NCI-H345 (cell line): ENCODE measurements at places on chromosomes 6 and 20.

DNA sequence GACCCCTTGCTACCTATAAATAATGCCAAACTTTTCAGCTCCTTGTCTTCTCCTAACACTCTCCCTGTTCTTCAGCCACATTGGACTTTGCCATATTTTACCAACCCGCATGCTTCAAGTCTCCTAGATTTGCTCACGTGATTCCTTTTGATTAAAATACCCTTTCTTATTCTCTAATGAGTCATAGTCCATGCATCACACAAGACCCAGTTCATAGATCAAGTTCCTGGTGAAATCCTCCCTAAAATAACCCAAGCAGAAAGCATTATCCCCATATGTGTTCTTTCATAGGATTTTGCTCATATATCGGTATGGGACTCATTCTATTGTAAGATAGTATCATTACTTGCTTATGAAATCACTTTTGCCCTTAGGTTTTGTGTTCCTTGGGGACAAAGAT is 108.9 kb upstream of the STXBP5 start:
- DNase-seq = no peak

GRCh38 chr6:96522465-96523009 is 931 bp downstream of the UFL1 start:
- no peak for DNase-seq

DNA sequence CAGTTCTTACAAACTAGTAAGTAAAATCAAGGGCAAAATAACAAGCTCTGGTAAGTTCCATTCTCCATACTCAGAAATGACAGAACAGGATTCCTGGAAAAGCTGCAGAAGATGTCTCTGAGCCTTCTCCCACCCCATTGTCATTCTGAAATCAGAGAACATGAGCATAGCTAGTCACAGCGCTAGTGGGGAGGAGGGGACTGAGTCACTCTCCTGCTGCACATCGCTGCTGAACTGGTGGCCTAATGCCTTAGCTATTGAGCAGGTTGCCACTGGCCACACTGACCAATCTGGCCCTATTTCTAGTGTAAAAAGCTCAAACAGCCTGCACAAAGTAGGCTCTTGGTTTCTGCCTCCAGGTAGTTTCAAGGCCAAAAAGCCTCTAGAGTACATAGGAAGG is 26.1 kb upstream of the RIPPLY2 start:
- DNase-seq = no peak

- DNase-seq = no peak
Measured at GRCh38 chr6:115969930-115970273, 90.8 kb downstream of the FRK start.

DNA sequence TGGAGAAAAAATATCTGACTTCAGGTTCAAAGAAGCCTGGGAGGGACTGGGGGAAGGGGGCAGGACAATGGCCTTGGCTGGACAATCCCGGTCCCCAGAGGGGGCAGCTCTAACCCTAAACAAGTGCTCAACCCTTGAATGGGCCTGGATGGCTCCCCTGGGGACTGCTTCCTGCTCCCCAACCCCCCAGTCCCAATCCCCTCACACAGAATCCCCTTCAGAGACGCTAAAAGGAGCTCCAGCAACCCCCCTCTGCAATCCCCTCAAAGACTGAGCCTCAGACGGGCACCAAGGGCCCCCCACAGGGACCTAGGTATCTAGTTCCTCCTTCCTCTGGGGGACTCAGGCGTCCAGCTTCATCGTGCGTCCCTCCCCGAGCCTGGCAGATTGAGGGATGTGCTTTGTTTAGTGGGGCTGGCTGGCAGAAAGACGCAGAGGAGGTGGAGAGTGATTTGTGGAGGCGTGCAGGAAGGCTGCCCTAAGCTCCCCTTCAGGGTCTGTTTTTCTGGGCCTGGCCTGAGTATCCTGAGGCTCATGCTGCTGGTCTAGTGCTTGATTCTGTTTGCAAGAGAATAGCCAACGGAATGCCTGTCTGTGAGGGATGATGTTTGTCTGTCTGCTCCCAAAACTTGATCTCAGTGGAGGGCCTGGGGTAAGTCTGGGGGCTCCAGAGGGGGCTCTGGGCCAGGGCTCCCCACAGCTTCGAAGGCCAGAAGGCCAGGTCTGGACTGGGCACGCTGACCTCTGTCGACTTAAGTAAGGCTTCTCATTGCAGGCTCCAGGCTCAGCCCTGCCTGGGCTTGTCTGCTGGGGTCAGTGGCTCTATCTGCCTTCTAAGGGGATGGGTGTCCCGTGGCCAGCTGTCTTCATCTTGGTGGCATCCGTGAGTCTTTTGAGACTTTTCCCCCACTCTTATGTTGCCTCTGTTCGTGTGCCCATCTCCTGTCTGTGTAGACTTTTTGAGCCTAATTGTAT is 1.7 kb upstream of the POU5F1 start:
- no peak for DNase-seq

DNA sequence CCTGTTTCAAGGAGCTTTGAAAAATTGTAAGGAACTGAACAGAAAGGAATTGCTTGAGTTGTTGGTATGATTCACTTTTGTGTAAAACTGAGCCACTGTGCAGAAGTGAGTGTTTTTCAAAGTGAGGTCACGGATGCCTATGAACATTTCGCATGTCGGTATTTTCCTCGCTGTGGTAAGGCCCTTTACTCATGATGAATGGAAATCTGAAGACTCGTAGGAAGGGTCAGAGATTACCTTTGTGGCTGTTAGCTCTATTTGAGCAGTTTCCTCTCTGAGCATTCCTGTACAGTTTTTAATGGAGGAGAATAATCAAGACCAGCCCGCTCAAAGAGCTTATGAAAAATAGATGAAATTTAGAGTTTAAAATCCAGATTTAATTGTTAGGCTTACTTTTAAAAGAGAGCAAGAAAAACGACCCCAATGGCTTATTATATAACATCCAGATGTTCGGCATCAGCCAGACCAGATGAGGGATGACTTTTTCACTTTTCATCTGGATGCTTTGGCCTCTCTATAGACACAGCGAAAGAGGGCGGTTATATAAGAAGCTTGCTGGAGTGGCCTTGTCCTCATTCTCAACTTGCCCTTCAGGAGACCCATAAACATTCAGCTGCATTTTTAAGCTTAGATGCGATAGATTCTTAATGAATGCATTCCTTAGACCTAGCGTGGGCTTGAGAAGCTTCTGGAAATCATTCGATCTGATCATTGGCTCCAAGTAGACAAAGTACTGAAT is 99.5 kb downstream of the CD83 start:
- DNase-seq = no peak

DNA sequence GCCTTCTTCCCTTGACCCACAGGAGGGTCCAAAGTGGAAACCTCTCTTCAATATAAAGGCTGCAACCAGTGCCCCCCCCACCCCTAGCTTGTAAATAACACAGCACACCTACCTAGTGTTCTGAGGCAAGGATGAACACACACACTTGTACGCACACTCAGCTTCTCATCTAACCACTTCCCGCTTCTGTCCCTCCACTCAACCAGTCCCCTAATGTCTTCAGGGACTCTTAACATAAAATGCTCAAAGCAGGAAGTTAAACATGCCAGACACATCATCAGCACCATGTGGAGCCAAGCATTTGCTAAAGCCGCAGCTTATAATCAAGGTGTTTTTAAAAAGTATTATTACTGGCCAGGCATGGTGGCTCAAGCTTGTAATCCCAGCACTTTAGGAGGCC is 35.3 kb downstream of the FOXQ1 start:
- no peak for DNase-seq

DNA sequence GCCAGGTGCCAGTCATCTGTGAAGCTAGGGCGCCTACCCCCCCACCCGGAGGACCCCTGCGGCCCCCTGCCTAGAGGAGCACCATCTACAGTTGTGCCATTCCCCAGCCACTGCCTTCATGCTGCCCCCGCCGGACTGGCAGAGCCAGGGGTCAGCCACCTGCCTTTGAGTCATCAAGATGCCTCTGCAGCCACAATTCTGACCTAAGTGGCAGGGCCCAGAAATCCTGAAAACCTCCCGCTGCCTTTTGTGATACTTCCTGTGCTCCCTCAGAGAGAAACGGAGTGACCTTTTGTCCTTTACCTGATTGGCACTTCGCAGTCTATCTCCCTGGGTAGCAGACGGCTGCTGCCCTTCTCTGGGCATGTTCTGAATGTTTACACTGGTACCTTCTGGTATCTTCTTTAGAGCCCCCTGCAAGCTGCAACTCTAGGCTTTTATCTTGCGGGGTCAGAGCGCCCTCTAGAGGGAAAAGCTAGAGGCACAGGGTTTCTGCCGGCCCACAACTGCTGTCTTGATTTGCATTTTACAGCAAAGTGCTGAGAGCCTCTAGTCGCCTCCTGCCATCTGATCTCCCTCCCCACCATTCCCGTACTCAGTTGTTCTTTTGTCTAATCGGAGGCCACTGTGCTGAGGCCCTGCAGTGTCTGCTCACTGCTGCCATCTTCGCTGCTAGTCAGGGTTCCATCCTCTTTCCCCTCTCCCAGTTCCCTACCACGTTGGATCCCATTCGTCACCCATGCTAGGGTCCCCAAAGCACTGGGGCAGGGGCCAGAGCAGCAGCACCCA is 26.9 kb downstream of the SPATA2 start:
- peak; percentile 50 for DNase-seq

DNA sequence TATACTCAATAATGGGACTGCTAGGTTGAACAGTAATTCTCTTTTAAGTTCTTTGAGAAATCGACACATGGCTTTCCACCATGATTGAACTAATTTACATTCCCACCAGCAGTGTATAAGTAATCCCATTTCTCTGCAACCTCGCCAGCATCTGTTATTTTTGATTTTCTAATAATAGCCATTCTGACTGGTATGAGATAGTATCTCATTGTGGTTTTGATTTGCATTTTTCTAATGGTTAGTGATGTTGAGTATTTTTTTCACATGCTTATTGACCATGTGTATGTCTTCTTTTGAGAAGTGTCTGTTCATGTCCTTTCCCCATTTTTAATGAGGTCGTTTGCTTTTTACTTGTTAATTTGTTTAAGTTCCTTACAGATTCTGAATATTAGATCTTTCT is 66.5 kb downstream of the STK4 start:
- DNase-seq = no peak

DNA sequence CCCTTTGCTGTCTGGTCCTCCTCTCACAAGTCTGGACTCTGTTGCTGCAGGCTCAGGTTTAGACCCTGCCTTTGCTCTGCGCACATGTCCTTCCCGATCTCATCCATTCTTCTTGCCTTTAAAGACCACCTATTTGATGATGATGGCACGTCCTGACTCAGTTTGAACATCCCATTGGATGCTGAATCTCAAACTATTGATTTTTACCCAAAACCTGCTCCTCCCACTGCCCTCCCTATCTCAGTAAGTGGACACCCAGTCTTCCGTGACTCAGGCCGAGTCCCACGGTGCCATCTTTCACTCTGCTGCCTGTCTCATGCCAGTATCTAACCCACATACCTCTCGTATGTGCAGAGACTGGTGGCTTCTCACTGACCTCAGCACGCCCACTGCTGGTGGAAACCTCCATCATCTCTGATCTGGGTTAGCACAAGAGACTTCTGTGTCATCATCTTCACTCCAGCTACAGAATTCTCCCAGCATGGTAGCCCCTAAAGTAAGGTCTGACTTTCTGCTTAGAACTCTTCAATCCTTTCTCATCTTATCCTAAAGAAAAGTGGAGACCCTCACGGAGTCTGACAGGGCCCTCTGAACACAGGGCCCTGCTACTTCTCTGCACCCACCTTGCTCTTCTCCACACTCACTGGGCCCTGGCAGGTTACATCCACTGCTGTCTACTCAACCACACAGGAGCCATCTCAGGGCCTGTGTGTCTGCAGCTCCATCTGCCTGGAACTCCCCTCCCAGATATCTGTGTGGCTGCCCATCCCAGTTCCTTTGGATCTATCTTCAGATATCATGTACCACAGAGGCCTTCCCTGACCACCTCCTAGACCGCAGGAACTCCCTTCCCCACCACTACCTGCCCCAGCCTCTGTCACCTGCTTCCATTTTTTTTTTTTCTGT is 387.1 kb upstream of the AGPAT4 start:
- no peak for DNase-seq

- DNase-seq = no peak
Measured at GRCh38 chr6:100453701-100454521, 10.8 kb downstream of the SIM1 start.

- no peak for DNase-seq
Measured at GRCh38 chr6:129236001-129236517, 353.1 kb downstream of the LAMA2 start.

GRCh38 chr20:48718786-48719578 is 108.8 kb downstream of the PREX1 start:
- no peak for DNase-seq

GRCh38 chr6:92586236-92586977 is 833.0 kb downstream of the EPHA7 start:
- no peak for DNase-seq

GRCh38 chr6:169487579-169488436 is 214.0 kb downstream of the WDR27 start:
- DNase-seq = no peak

GRCh38 chr6:160089534-160089897 is 32.1 kb upstream of the SLC22A1 start:
- DNase-seq = no peak

- DNase-seq = no peak
Measured at GRCh38 chr6:122052346-122052900, 347.0 kb upstream of the HSF2 start.

GRCh38 chr20:40979247-40979646 is 49.4 kb upstream of the TOP1 start:
- no peak for DNase-seq

DNA sequence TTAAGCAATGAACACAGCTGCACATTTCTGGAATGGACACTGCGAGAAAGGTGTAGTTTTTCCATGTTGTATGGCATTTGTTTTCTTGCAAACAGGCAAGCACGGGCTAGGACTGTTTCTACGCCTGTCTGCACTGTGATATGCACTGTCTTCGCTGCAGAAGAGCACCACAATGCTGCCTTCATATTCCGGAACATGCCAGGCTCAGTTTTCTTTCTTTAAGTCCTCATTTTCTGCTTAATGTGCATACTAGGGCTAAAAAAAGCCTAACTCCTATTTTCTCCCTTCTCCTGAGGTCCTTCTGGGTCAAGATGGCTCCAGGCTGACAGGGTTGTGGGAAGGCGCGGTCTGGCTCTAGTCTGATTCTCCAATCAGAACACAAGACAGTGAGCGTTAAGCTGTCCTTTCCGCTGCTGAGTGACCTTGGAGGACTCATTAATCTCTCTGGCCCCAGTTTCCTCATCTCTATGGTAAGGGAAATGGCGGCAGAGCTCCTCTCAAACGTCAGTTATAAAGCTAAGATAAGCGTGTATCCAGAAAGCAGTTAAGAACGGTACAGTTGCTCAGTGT is 379.9 kb downstream of the C6orf118 start:
- DNase-seq = no peak

GRCh38 chr6:46832816-46833215 is 39.6 kb downstream of the MEP1A start:
- DNase-seq = no peak
